ENCODE measurements at places on chromosomes 6 and 20. TPM values are rescaled to one million over a fixed set of nuclear protein-coding genes. Genes with fewer than 3 reads are reported as not detected.
A peak's percentile ranks its signal among the peaks of the same experiment; 100 is the strongest.

DNA sequence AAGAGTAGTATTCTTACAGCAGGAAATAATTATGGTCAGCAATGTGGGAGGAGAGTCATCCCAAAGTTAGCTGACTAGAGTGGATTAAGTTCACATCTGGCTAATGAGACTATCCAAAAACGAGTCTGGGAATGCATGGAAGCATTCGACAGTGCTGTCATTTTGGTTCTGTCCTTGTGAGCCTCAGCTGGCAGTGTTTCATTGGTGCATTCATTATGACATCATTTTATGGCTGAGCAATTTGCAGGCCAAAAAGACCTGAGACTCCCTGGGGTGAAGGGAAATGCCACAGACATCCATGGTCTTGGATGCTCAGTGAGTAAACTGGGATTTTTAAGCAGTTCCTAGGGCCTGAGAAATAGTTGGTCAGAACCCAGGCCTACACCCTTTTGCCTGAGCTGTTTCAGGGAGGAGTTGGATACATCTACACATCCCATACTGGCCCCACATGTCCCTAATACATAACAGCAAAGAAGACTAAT, 196.4 kb upstream of the CCN2 start:
- peak; percentile 75 for DNase-seq

- no peak for DNase-seq
Measured at GRCh38 chr20:34150306-34151000, 38.4 kb upstream of the EIF2S2 start.

DNA sequence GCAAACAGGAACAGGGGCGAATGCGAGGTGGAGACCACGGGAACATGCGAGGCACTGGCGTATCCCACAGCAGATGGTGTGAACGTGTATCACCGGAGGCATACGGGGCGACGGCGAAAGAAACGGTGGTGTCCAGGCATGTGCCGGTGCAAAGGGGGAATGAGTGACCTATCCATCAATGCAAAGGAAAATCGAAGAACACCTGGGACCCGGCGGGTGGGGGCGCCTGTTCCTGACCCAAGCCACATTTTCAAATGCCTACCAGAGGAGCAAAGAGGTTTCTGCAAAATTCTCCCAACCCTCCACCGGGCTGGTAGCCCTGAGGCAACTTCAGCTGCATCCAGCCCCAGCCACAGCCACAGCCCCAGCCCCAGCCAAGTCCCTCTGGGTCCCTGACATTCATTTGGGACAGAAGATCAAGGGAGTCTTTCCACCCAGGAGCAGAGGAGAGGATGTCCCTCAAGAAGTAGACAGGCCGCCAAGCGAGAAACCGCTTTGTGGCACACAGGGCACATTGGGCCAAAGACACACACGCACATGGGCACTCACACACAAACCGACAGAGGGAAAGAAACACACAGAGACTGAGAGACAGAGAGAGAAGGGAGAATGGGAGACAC, 164.0 kb upstream of the ZNF337 start:
- DNase-seq: no peak

Gene ITPR3
- total RNA-seq: 15.1 TPM

Gene NT5E
- total RNA-seq: 593 TPM

Gene TCP11
- 0.32 TPM for total RNA-seq

DNA sequence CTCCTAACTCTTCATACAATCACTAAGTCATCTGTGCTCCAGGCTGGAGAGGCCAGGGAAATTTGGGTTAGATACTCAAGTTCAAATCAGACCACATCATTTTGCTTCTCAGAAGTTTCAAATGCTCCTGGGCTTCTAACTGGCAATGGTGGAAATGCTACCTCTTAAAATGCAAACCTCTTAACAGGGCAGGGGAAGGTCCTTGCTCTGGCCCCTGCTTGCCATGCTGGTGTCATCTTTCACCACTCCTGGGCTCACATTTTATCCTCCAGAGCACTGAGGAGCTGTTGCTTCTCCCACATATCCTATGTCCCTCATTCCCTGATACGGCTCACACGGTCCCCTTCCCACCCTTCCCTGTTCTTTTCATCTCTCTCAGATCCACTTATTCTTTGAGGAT, 41.8 kb upstream of the NT5E start:
- no peak for DNase-seq

GRCh38 chr6:43803783-43804549, 34.0 kb downstream of the VEGFA start:
- DNase-seq: peak; percentile 56

- peak; percentile 88 for DNase-seq
Measured at GRCh38 chr6:32081168-32081990, 27.8 kb downstream of the TNXB start.

Gene DNAH8
- under 0.01 TPM for total RNA-seq

- DNase-seq: peak; percentile 86
Measured at GRCh38 chr6:79421707-79422484, 115.3 kb downstream of the LCA5 start.

Gene FNDC11
- 0.97 TPM for total RNA-seq

- no peak for DNase-seq
Measured at GRCh38 chr6:13830803-13831202, 16.4 kb upstream of the MCUR1 start.

Gene NELFE
- total RNA-seq: 120 TPM

DNA sequence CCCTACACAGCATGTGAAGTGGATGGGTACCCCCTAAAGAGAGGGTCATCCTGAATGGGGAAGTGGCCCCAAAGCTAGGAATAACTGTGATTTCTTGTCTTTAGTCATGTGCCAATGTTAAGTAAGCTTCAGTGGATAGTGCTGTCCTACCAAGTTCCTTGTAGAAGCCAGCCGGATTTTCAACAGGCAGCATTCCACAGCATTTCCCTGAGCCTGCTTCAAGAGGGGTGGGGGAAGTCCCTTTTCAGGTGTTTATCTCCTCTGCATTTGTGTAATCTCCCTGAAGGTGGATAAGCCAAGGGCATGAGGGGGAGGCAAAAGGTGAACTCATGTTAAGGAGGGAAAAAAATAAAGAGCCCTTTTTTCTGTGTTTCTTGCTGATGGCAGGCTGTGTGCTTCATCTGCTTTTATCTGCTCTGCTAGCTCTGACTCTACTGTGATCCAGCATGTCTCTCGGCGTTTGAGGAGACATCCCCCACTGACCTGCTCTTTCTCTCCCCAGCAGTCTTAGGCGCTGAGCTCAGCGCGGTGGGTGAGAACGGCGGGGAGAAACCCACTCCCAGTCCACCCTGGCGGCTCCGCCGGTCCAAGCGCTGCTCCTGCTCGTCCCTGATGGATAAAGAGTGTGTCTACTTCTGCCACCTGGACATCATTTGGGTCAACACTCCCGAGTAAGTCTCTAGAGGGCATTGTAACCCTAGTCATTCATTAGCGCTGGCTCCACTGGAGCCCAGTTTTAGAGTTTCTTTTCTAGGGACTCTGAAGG, 1.9 kb downstream of the EDN1 start:
- peak; percentile 27 for DNase-seq

GRCh38 chr6:142246960-142247359, 54.8 kb upstream of the ADGRG6 start:
- no peak for DNase-seq

- DNase-seq: no peak
Measured at GRCh38 chr6:160117137-160117536, 4.5 kb upstream of the SLC22A1 start.

DNA sequence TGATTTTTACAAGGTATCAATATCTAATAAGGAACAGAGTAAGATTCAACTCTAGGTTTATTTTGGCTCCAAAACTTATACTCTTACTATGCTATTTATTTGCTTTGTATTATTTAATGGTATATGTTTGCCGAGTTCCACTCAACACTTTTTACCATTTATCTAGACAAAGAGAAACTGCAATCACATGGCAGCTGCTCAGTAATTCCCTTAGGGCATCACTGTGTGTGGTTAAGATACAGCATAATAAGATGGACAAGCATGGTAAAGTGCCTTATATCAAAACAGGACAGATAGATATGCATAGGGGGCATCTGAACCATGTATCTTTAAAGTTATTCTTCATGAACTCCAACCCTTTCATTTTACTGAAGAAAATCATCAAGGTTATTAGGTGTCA, 483.0 kb upstream of the ID4 start:
- no peak for DNase-seq

GRCh38 chr20:52895235-52895634, 76.9 kb upstream of the TSHZ2 start:
- no peak for DNase-seq

- peak; percentile 17 for DNase-seq
Measured at GRCh38 chr20:25695532-25696370, 902 bp downstream of the ZNF337 start.

GRCh38 chr20:58775371-58775770, 75.3 kb downstream of the GNAS-AS1 start:
- DNase-seq: no peak

GRCh38 chr6:99689916-99690685, 83.5 kb downstream of the PRDM13 start:
- DNase-seq: no peak

GRCh38 chr6:132252113-132252512, 149.2 kb downstream of the MOXD1 start:
- DNase-seq: no peak

DNA sequence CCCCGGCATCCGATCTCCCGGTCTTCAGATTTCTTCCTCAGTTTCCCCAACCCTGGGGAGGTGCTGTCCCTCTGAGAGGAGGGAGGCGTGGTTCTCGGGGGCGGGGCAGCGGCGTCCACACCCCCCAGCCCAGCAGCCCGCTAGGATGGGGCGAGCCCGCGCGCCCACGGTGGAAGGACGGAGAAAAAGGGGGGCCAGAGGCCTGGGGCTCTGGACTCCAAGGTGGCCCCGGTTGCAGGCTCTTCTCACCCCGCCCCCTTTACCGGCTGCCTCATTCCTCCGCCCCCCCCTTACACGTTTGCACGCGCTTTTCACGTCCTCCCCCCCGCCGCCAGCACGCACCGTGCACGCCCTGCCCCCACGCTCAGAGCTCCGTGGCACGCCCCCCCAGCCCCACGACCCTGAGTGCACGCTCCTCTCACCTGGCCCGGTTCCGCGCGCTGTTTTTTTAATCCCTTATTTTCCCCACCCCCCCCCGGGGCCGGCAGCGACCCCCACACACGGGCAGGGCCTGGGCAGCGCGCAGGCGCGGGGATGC, 402 bp downstream of the ZBTB12 start:
- peak; percentile 25 for DNase-seq

DNA sequence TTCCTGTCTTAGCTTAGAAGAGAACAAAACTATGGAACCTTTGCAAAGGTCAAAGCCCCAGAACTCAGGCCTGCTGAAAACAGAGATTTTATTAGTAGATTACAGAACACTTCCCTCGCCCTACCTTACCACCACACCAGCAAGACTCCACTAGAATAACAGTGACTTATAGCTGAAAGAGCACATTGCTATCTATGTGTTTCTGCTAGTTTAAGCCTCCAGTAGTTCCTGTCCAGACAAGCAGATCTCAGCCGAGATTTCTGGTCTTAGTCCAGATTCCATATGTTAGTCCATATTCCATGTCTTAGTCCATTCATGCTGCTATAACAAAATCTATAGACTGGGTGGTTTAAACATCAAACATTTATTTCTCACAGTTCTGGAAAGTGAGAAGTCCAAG, 412.3 kb upstream of the ID4 start:
- no peak for DNase-seq

DNA sequence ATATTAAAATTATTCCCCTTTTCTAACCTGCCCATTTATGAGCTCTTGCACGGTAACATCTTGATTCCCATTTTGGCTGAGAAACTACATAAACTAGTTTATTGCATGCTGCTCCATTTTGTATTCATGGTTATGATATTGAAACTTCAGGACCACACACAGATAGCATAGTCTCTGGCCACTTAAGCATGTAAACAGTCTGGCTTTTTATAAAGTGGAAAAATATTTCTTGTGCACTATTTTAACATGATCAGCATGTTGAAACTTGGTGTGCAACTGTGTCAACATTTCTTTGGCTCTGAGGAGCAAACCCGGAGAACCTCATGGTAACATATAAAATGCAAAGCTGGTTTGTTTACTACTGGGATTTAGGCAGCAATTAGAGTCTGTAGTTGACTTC, 70.7 kb downstream of the SLX4IP start:
- DNase-seq: peak; percentile 88

- DNase-seq: no peak
Measured at GRCh38 chr20:11844691-11845090, 73.0 kb upstream of the BTBD3 start.
